ENCODE measurements at places on chromosomes 3 and 15. TPM values are rescaled to one million over a fixed set of nuclear protein-coding genes. Genes with fewer than 3 reads are reported as not detected.

Gene STRIT1
- total RNA-seq = not detected

Gene ITPKA
- 0.16 TPM for total RNA-seq

Gene ZDHHC19
- not detected for total RNA-seq

Gene MYD88
- 41.5 TPM for total RNA-seq

Gene GPD1L
- 39.9 TPM for total RNA-seq

Gene TUSC7
- not detected for total RNA-seq

Gene TBC1D5
- total RNA-seq = 27.6 TPM

Gene RTP3
- total RNA-seq = not detected

Gene DNAH1
- total RNA-seq = 1.6 TPM

Gene PRSS50
- total RNA-seq = not detected

Gene SNX22
- total RNA-seq = 0.28 TPM

Gene CPN2
- total RNA-seq = not detected

Gene MYLK
- 16.6 TPM for total RNA-seq

Gene GOLGA6L24
- total RNA-seq = not detected

Gene PFKFB4
- total RNA-seq = 8.3 TPM

Gene NOX5
- 0.44 TPM for total RNA-seq

Gene RPN1
- total RNA-seq = 108 TPM

Gene CAND2
- 1.1 TPM for total RNA-seq

Gene CFAP100
- total RNA-seq = not detected

Gene CFAP20DC
- 8.7 TPM for total RNA-seq

Gene PLA2G4F
- total RNA-seq = 34.9 TPM

Gene MYO5C
- total RNA-seq = 19.7 TPM

Gene ZNF774
- 2.4 TPM for total RNA-seq

Gene ZPLD1
- not detected for total RNA-seq

Gene ADGRG7
- not detected for total RNA-seq

Gene POMGNT2
- 4.7 TPM for total RNA-seq

Gene ALDH1A3
- 15.7 TPM for total RNA-seq

Gene FOXB1
- total RNA-seq = not detected

Gene SCG5
- total RNA-seq = 0.80 TPM

Gene SEMA3B
- total RNA-seq = 2.4 TPM

Gene RFTN1
- 3.1 TPM for total RNA-seq

Gene COMMD2
- 30.5 TPM for total RNA-seq

Gene DUOXA2
- 10.4 TPM for total RNA-seq

Gene GLDN
- 0.56 TPM for total RNA-seq

Gene CCR3
- not detected for total RNA-seq

Gene PATL2
- 1.2 TPM for total RNA-seq

Gene CHRFAM7A
- not detected for total RNA-seq

Gene SLC24A5
- total RNA-seq = not detected

Gene PLXNA1
- 15.9 TPM for total RNA-seq

Gene TTC21A
- 2.3 TPM for total RNA-seq

Gene ROBO2
- total RNA-seq = 7.1 TPM

Gene MGLL
- 135 TPM for total RNA-seq

Gene PP2D1
- not detected for total RNA-seq

Gene EPHB1
- 0.40 TPM for total RNA-seq

Gene ANKRD34C
- not detected for total RNA-seq

Gene MESP1
- 0.44 TPM for total RNA-seq

Gene CHL1
- total RNA-seq = 10.0 TPM

Gene MYZAP
- 19.8 TPM for total RNA-seq

Gene LARP6
- total RNA-seq = 1.4 TPM

Gene CSTA
- total RNA-seq = 2,321 TPM

Gene NISCH
- total RNA-seq = 38.0 TPM

Gene FEZF2
- not detected for total RNA-seq

Gene GOLGA8G
- not detected for total RNA-seq

Gene SLC12A1
- total RNA-seq = not detected

Gene DISP2
- total RNA-seq = 0.28 TPM

Gene CCK
- total RNA-seq = 0.24 TPM

Gene GSK3B
- total RNA-seq = 33.1 TPM

Gene DPPA2
- total RNA-seq = not detected

Gene IQCF5
- not detected for total RNA-seq

Gene AMT
- 0.88 TPM for total RNA-seq
